ENCODE measurements at places on chromosomes 12 and 14.

- DNase-seq: no peak
These were observed 51.3 kb downstream of the JAG2 start for GRCh38 chr14:105117257-105117646.

- no peak for DNase-seq
These were observed 11.3 kb downstream of the SYNE3 start for GRCh38 chr14:95505030-95505589.

GRCh38 chr12:51850965-51851299, 2.4 kb upstream of the FIGNL2 start:
- DNase-seq: no peak

GRCh38 chr12:122174155-122174845, at the start of gene IL31:
IL31 (minus strand) TSS chr12:122174221; CDS start chr12:122174172, 49 bp downstream.
- DNase-seq: no peak

DNA sequence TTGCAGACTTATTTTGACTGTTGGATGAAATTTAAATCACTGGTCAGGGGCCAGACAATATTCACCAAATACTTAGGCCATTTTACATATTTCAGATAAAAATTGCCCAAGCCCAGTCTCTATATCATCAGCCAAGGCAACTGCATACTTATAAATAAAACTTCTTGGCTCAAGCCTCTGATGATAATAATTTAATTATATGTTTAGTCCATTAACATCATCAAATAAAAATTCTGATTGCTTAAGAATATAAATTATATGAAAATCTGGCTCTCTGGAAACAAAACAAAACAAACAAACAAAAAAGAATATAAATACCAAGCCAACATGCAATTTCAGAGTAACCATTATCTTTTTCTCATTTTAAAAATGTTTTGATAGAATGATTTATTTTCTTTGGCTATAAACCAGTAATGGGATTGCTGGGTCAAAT, 165.2 kb downstream of the BTG1 start:
- no peak for DNase-seq
